ENCODE measurements at places on chromosomes 2 and 18.

DNA sequence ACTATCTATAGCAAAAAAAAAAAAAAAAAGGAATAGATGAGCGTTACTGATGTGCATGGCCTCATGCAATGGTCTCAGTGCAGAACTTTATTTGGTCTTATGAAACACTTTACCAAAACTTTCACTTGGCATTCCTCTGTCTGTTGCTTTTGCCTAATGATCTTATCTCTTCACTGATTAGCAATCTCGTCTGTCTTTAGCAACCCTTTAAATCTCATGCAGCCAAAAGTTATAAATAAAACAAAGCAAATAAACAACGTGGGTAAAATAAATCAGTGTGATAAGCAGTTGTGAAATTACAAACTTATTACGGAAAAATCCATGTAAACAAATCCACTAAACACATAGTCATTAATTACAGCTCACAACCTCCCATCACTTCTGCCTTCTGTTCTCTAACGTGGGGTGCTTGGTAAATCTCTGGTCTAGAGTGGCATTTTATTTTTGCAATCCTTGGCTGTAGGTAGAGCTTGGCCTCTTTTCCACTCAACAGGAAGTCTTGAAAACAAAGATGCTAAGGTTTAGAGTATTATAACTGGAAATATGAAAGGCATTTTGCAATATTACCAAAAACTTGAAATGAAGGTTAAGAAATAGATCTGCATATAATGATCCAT lies 288.0 kb downstream of the AFF3 start:
- DNase-seq = no peak

DNA sequence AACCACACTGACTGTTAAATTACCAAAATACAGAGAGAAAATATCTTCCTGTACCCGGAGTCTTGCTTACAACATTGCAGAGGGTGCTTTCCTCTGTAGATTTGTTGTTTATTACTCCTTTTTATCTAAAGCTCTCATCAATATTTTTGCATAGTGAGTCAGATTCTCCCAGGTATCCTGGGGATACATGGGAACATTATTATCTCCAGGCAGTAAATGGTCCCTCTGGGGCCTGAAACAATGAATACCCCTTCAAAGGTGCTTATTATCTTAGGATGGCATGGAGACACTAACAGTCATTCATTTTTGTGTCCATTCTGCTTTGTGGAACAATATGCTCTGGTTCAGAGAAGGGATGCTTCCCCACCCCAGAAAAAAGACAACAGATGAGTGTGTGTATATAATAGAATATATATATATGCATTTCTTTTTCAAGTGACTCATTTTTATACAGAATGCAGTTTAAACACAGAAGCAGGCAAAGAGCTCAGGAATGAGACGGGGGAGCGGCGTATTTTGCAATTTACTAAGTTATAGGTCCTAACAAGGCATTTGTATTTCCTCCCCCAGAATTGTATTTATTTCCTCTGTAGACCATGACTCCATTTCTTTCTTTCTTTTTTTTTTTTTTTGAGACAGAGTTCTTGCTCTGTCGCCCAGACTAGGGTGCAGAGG lies 424.8 kb upstream of the ZEB2 start:
- no peak for DNase-seq

GRCh38 chr2:156892467-156893281 lies 364.8 kb upstream of the GALNT5 start:
- no peak for DNase-seq

DNA sequence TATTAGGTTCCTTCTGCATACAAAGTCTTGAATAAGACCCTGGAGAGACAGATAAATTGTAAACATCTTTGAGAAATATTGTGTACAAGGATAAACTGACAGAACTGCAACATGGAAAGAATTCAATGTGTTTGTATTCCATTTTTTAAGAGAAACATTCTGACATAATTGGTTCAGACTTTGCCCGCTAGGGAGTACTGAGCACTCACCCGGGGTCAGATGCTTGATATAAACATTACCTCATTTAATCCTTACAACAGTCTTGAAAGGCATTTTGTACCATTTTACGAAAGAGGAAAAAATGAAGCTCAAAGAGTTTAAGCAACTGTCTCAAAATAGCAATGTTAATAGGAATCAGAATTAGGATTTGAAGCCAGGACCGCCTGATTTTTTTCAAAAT lies 416.7 kb upstream of the CRIM1 start:
- DNase-seq = no peak

DNA sequence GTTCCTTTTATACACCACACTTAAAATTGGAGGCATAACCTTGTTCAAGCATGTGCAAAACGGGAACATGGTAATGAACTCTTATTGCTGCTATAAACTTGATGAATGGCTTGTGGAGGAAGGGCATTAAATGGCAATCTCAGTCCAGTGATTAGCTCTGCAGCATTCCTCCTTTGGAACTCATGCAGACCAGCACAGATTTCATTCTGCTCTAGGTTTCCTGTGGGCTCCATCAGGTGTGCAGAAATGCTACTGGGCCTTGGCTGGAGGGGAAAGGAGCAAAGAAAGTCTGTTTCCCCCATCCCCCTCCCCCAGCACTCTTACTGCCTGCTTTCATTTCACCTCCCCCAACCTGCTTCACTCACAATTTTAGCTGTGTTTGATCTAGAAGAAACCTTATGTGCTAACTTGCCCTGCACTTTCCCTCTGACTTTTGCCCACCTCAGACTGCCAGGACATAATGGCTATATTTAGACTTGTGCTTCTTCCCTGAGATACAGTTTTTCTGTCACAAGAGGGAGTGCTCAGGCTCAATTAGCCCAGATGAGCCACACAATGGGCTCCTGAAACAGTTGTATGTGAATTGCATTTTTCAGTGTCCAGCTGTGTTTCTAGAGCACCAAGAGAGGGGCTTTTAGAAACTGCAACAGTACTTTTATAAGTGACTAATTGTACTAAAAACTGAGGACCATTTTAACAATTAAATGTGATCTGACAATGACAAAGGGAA lies 109.8 kb downstream of the FSHR start:
- no peak for DNase-seq

DNA sequence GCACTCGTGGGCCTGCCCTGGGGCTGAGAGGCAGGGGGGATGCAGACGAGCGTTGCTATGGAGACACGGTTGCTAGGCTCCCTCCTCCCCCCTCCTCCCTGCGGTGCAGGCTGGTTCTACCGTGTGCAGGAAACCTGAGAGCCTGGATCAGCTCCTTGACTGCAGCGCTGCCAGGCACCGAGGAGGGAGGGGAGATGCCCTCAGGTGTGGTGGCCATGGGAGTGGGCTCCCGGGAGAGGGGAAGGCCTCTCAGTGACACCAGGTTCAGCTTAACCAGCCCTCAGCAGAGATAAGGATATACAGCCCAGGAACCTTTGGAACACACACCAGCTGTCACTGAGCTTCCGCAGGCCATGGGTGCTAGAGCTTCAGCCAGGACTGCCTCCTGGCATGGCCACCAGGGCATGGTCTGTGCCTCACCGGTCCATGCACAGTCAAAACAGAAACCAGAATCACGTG lies 124.4 kb upstream of the PXDN start:
- no peak for DNase-seq

DNA sequence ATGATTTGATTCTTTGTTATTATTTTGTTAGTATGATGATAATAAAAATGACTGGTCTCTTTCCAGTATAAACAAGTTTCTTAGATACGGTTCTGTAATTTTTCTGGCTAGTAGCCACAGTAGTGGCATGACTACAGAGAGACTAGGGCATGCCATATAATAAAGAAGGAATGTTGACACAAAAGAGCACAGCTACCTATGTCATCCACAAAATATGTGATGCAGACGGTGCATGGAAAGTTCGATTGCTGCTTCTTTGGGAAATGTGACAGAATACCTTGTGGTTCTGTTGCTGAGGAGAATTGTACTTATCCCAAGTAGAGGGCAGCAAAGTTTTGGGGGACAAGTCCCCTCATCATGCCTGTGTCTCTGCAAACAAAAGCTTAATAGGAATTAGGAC lies 26.1 kb upstream of the SETBP1 start:
- DNase-seq = peak; percentile 83

- DNase-seq = no peak
Measured at GRCh38 chr2:202813387-202813786, 58.2 kb downstream of the ICA1L start.

DNA sequence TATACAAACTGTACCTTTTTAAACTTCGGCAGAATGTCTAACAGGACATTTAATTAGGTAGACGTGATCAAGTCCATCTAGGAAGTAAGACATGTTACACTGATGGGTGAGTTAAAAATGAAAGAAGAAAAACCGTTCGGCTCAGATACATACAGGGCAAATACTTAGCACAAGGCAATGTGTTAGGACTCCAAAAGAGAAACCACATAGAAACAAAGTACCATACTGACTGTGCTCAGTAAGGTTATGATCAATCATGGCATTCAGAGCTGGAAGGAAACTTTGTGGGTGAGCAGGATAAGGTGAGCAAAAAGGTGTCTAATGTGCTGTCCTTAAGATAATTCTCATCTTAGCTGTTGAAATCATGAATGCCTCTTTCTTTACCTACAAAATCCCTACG lies 211.9 kb downstream of the STK39 start:
- no peak for DNase-seq

DNA sequence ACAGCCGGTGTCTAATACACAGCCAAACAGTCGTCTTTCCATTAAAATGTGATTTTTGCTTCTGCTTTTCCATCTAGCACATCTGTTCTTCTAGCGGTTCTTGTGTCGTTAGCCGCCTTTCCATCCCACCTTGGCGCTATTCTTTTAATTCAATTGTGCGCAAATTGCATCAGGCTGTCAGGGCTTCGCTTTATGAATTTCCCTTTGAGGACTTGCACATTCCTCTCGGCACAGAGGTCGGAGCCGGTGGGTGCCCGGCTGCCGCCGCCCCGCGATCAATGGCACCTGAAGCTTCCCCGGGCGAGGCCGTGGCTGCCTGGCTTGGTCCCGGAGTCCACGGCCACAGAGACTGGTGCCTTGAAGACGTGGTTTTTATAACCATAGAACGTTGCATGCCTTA lies 33.9 kb upstream of the TSPYL6 start:
- no peak for DNase-seq

DNA sequence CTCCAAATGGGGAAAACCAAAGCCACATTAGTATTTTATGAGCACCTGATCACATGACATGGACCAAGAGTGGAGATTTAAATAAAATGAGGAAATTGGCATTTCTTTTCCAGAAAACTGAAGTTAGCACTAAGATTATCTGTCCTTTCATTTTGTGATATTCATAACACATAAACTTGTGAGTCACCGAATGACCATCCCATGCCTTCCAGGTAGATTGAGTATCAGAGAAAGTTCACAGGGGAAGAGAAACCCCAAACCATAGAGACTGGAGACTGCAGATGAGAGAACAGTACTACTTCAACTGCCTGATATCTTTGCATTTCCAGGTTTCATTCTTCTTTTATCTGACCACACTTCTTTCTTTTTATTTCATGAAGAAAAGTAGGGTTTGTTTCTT lies 176.3 kb upstream of the LRP1B start:
- no peak for DNase-seq

GRCh38 chr18:69267895-69268294 lies 132.8 kb upstream of the DOK6 start:
- no peak for DNase-seq

DNA sequence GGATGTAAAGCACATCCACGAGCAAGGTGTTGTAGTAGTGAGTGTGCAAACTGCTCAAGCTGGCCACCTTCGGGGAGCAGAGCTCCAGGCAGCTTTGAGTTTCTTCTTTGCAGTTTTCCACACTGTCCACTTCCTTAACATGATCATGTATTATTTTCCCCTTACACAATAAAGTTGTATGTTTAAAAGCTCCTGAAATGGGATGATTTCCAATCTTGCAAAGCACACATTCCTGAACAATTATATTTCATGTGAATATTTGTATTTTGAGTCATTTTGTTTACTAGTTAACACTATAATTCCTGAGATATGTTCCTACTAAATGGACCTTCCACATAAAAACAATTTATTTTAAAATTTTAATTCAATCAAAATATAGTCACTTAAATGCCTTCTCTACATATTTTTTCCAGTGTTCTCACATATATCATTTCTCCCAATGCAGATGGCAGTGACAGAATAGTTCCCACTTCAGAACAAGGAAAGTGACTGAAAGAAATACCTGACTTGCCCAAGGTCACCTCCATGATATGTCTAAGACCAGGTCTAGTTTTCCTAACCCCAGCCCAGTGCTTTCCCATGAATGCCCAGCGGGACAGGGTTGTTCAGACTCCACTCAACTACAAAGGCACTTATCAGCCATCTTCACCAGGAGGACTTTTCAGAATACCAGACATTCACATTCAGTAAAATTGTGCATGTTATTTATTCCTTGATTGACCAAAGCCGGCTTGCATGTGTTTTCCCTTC lies 5.5 kb downstream of the CYB5A start:
- no peak for DNase-seq

DNA sequence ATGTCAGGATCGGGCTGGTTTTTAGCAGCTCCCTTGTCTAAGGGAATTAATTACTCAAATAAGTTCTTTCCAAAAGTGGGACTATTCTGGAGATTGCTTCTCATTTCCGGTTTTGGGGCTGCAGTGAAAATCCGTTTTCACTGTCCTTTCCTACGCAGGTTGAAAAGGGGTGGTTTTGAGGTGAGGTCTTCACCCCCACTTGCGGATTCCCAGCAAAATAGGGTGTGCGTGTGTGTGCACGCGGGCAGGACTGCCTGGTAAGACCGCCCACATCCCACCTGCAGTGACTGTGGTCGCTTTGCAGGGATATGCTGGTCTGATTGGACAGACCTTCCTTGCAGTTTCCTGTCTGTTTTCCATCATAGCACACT lies 472 bp upstream of the PLEKHM3 start:
- no peak for DNase-seq

DNA sequence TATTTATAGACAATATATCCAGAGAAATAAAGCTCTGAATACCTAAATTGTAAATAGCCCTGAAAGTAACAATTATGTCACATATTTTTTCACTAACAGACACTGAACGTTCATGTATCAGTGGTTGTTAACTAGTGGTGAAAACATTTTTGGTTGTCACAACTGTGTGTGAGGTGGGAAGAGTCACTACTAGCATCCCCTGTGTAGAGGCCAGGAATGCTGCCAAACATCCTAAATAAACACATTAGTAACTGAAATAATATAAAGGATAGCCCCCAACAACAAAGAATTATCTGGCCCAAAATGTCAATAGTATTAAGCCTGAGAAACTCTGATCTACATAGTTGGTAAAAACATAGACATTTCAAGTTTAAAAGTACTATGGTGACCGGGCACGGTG lies 64.5 kb downstream of the ROCK1 start:
- no peak for DNase-seq

Measured in non-pigmented ciliary epithelial cell (primary cell).